RWPE2 (cell line): ENCODE measurements at places on chromosomes 1 and 21.

DNA sequence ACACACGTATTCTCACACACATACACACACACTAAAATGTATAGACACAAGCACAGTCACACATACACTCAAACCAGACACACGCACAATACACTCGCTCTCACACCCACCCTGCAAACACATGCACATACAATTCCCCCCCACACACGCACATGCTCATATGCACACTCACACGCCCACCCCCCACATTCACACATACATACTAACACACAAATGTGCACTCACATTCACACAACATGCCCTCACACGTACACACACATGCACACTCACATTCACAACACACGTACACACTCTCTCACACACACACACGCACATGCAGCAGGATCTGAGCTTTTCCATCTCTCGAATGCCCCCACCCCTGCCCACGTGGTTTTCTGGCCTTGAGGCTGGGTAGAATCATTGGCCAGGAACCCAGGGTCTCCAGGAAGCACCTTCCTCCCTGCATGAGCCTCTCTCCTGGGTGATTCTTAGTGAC, 589.7 kb downstream of the PTPRU start:
- no peak for DNase-seq

- DNase-seq: no peak
Observed at GRCh38 chr1:156524481-156524869, 23.9 kb upstream of the MEF2D start.

DNA sequence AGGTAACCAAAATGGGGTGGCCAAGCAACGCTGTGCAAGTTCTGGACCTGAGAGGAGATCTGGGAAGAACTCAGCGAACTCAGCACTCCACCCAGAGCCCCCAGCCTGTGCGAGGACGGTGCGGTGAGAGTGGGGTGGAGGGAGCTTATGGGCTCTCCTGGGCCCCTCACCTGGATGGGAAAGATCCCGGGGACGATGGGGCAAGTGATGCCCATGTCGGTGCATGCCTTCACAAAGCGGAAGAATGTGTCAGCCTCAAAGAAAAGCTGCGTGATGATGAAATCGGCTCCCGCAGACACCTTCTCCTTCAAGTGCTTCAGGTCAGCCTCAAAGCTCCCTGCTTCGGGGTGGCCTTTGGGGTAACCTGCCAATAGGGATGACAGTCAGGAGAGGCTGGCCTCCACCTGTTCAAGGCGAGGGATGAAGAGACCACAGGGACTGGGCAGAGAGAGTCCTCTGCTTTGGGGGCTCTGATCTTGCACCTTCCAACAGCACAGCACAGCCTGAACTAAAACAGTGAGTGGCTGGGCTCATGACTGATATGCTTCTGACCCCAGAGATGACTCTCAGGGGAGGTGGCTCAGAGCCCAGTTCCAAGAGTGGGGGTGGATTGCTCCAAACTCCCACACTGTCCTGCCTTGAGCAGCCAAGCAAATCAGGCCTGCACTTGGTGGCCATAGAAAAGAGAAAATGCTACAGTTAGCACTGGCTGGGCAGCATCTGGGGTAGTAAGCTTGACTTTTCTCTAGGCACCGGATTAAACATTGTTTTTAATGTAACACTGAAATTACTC, 9.5 kb downstream of the MTHFR start:
- no peak for DNase-seq

GRCh38 chr1:247330548-247331171, 1.0 kb downstream of the ZNF496 start:
- DNase-seq: no peak

DNA sequence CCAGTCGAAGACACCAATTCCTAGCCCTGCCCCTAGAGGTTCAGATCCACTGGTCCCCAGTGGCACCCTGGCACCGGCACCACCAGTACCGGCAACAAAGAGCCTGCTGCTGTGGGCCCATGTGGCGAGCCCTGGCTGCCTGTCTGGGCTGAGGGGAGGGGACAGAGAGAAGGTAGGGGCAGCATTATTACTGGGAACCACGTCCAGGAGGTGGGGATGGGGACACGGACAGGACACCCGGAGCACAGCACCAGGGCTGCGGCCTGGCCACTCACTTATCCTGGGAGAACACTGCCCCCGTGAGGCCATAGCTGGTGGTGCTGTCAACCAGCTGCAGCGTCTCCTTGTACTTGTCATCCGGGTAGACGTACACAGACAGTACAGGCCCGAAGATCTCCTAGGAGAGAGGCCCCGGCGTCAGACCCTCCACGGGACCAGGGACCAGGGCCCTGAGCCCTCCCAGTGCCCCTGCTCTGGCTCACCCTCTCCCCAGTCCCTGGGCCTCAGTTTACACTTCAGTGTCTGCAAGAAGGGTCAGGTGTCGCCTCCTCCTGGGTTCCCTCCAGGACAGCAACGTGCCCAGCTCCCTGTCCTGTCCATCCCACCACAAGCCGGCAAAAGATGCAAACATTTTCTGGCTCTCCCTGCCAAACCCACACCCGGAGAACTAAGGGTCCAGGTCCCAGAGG, 15.8 kb upstream of the TAS1R2 start:
- DNase-seq: no peak

DNA sequence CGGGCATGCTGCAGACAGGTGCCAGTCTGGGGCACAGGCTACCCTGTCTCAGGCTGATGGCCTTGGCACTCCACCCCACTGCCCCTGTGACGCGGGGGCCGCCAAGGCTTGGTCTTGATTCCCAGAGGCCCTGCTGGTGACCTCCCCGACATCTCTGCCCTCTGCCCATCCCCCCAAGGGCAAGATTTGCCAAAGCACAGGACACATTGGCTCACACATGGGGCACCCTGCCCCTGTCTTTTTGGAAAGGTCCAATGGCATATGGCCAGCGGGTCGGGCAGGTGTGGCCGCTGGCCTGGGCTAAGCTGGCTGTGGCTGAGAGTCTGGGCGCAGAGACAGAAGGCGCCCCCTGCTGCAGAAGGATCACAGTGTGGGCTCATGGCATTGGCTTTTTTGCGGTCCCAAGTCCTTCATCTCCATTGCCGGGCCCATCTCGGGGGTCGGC, 4.6 kb downstream of the MIB2 start:
- no peak for DNase-seq

DNA sequence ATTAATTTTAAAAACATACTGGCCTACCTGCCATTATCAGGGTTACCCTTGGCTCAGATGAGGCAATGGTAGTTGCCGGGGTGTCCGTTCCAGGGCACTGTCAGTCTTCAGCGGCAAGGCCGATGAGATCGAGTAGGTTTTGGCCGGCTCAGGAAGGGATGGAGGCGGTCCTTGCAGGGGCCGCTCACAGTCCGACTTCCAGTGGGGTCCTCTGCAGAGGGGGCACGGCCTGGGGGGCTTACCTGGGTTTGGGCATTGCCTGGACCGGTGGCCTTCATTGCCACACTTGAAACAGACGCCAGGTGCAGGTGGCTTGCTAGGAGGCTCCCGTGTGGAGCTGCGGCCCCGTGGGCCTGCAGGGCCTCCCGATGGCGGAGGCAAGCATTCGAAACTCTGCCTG, 2.5 kb downstream of the ERVH48-1 start:
- DNase-seq: no peak

DNA sequence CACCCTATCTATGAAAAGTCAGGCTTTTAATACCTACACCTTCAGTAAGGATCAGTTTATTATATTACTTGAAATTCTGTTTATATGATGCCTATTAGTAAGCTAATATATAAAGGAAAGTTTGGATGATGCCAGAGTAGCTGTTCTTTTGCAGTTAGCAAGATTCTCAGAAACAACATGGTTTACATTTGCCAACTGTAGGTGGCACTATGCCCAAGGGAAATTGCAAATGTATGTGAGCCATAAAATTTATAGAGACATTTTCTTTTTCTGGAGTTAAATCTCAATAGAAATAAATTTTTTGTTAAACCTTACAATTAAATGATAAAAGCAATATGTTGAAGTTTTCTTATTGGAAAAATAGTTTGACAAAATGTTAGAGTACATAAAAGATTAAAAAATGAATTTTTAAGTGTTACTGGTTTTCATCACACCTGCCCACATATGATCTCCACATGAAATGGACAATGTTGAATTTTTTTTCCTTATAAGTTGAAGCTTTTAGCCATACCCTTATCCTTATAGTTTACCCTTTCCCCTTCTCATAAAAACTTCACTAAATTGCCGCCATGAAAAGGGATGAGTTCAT, 32.1 kb upstream of the EPHX4 start:
- DNase-seq: no peak

- no peak for DNase-seq
Observed at GRCh38 chr1:28260803-28261174, 1.5 kb downstream of the SESN2 start.

- DNase-seq: no peak
Observed at GRCh38 chr1:46479744-46480350, 9.8 kb upstream of the DMBX1 start.

DNA sequence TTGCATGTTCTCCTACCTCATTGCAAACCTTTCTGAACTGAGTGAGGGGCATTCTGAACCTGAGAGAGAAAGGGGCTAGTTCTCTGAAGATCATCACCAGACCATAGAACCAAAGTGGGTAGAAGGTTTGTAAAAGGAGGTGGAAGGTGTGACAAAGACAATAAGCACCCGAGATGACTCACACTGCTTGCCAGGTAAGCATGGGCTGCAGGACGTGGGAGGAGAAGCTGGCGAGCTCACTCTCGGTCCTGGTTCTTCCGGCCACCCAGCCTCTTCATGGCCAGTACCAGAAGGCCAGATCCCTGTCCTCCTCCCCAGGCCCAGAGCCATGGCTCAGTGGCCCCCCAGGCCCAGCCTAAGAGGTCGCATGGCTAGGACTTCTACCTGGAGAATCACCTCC, 128.3 kb downstream of the TMEM53 start:
- DNase-seq: no peak

DNA sequence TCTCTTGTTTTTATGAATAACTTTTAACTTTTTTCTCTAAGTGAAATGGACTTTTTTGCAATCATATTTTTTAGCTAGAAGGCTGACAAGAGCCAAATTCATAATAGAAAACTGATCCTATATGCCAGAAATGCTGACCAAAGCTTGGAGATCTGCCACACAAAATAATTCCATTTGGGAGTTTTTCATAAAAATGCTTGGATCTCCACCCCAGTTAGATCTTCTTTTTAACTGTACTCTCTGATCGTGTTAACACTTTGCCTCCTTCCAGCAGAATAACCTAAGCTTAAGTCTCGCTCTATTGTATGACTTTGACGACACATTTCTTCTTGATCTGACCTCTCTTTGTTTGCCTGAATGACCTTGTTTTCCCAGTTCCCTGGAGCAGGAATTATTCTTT, 16.8 kb downstream of the FLG2 start:
- no peak for DNase-seq

- no peak for DNase-seq
Observed at GRCh38 chr1:6951536-6951935, 166.3 kb downstream of the CAMTA1 start.

DNA sequence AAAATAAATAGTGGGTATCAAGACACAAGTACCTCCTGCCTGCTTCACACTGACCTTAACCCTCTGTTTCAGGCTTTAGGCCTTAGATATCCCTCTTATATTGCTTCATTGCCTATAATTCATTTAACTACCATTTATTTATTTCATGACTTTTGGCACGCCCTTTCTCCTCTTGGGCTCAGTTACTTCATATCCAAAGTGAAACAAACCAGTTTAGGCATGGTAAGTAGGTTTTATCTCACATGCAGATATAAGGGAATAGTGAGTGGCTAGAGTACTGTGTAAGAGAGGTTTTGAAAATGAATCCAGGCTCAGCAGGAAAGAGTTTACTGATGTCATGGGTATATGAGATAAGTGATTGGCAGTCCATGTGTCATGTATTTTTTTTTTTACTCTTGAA, 69.8 kb upstream of the BEND5 start:
- no peak for DNase-seq

GRCh38 chr1:180003026-180003695, 48.6 kb downstream of the CEP350 start:
- no peak for DNase-seq

DNA sequence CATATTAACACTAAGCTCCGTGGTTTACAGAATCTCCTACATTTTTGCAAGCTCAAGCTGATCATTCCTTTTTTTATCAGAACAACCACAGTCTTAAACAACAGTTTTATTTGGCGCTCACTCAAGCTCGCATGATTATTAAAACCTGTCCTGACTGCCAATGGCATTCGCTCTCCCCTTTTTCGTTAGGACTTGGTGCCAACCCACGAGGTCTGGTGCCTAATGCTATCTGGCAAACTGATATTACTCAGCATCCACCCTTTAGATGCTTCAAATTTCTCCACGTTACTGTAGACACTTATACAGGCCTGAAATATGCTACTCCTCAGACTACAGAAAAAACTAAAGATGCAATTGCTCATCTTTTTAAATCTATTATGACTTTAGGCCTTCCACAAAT, 23.0 kb upstream of the ITLN1 start:
- DNase-seq: no peak

DNA sequence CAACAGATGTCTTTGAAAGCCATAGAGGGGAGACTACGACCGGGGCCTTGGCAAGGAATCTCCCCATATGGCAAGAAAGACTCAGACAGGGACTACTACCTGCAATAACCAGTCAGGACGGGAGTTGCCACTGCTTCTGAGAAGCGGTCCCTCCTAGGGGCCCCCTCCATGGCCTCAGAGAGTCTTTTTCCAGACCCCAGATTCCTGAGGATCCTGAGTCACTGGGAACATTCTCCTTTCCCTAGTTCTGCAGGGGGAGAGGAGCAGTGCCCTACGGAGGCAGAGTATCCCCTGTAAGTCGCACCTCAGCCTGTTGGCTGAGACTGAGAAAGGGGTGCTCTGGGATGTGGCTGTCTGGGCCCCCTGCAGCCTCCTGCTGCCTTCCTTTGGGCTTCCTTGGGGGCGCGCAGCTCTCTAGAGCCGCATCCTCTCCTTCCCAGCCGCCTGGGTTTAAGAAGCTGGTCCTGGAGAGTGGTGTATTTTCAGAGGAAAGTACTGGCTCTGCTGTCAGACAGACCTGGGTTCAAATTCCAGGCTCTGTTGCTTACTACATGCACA, 7.8 kb downstream of the GLIS1 start:
- no peak for DNase-seq

DNA sequence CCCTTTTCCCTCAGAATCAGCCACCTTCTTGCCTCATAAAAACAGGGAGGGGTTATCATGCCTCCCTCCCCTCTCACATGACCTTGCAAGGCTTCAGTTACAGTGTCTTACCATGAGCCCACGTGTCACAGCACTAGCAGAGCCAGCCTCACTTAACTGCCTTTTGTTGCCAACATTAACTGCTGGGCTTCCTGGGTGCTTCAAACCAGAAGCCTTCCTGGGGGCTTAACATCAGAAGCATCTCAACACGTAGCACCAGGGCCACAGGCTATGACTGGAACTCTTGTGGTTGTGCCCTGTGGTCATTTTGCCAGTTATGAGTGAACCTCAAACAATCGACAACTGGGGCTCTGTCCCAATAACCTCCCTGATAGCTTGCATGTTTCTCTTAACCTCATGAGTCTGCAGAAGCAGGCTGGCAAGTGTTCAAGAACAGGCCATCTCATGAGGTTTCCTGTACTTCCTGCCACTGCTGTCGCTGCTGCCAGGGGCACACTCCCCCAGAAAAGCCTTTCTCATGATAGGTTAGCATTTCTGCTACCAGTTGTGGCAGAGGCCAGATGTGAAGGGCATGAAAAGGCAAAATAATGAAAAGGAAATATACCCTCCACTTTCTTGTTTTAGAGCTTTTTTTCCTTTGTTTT, 132.2 kb downstream of the GLUL start:
- DNase-seq: no peak

- no peak for DNase-seq
Observed at GRCh38 chr1:12499539-12500240, 118.3 kb downstream of the DHRS3 start.

GRCh38 chr1:87588495-87588894, 259.8 kb downstream of the LMO4 start:
- DNase-seq: no peak

- DNase-seq: no peak
Observed at GRCh38 chr1:200364091-200364759, 45.6 kb downstream of the ZNF281 start.

- no peak for DNase-seq
Observed at GRCh38 chr1:197254866-197255265, 13.2 kb upstream of the CRB1 start.
